ENCODE measurements at places on chromosomes 6 and 20. TPM values are rescaled to one million over a fixed set of nuclear protein-coding genes. Genes with fewer than 3 reads are reported as not detected.

The CST2 gene
- not detected for total RNA-seq

The SCRT2 gene
- not detected for total RNA-seq

The BTN1A1 gene
- total RNA-seq: not detected

The PM20D2 gene
- total RNA-seq: 23.7 TPM

The CCN5 gene
- total RNA-seq: 652 TPM

The CAGE1 gene
- not detected for total RNA-seq

The IL22RA2 gene
- not detected for total RNA-seq

The OXT gene
- not detected for total RNA-seq

The FIG4 gene
- 49.5 TPM for total RNA-seq

The RAB44 gene
- 0.27 TPM for total RNA-seq

The SYNDIG1 gene
- 5.4 TPM for total RNA-seq

The MAFB gene
- 75.0 TPM for total RNA-seq

- no peaks in the 10 kb centered on the region for H3K27me3 ChIP-seq
- no peak for DNase-seq
- H3K36me3 ChIP-seq: no peaks in the 10 kb centered on the region
- no peaks in the 10 kb centered on the region for H3K4me1 ChIP-seq
Measured at GRCh38 chr20:8509809-8510208, 377.7 kb downstream of the PLCB1 start.

GRCh38 chr6:18154507-18155149 lies at the start of gene TPMT:
Gene TPMT, minus strand, starts transcription at chr6:18155077. Its CDS starts 5,950 bp downstream, at chr6:18149127.
- H3K36me3 ChIP-seq: no peaks in the 10 kb centered on the region
- no peaks in the 10 kb centered on the region for H3K27me3 ChIP-seq
- no peak for DNase-seq
- peak within 1 kb of the TSS; percentile 76 for H3K27ac ChIP-seq

- no peak overlapping the region for H3K27ac ChIP-seq
- no peaks in the 10 kb centered on the region for H3K27me3 ChIP-seq
- DNase-seq: no peak
- H3K4me1 ChIP-seq: no peaks in the 10 kb centered on the region
- H3K36me3 ChIP-seq: no peaks in the 10 kb centered on the region
- no peak overlapping the region for H3K4me3 ChIP-seq
Measured at GRCh38 chr6:6611486-6611885, 23.0 kb downstream of the LY86 start.

GRCh38 chr20:11832851-11833250 lies 84.8 kb upstream of the BTBD3 start:
- no peaks in the 10 kb centered on the region for H3K4me1 ChIP-seq
- DNase-seq: no peak
- H3K4me3 ChIP-seq: no peak overlapping the region
- no peaks in the 10 kb centered on the region for H3K27me3 ChIP-seq
- no peaks in the 10 kb centered on the region for H3K36me3 ChIP-seq
- H3K27ac ChIP-seq: no peak overlapping the region

GRCh38 chr6:157267654-157268053 lies 55.7 kb downstream of the TMEM242 start:
- no peak for DNase-seq
- no peaks in the 10 kb centered on the region for H3K27me3 ChIP-seq
- peak overlapping the region; percentile 84 for H3K27ac ChIP-seq
- H3K4me1 ChIP-seq: peaks cover 20% of the 10 kb centered on the region
- H3K36me3 ChIP-seq: no peaks in the 10 kb centered on the region
- H3K4me3 ChIP-seq: no peak overlapping the region

DNA sequence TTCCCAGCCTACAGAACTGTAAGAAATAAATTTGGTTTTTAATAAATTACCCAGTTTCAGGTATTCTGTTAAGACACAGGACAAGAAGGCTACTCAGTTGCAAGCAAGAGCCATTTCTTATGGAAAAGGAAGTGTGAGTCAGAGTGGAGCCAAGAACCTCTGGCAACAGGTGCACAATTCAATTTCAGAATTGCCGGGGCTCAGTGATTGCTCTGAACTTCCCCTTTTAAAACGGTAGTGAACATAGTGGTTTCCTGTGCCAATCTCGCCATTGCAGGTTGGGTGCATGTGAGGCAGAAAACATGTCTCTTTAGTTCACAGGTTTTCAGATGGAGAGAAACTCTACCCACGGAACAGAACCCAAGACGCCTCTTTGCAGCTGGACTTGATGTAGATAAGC lies 16.4 kb downstream of the PIGT start:
- peaks cover 4% of the 10 kb centered on the region for H3K36me3 ChIP-seq
- no peaks in the 10 kb centered on the region for H3K27me3 ChIP-seq
- DNase-seq: no peak
- no peaks in the 10 kb centered on the region for H3K4me1 ChIP-seq

- DNase-seq: no peak
- no peak overlapping the region for H3K4me3 ChIP-seq
- no peaks in the 10 kb centered on the region for H3K27me3 ChIP-seq
- no peak overlapping the region for H3K27ac ChIP-seq
- no peaks in the 10 kb centered on the region for H3K36me3 ChIP-seq
Measured at GRCh38 chr20:48482790-48483189, 345.0 kb downstream of the PREX1 start.

GRCh38 chr6:124854338-124854922 lies 107.8 kb upstream of the RNF217 start:
- H3K36me3 ChIP-seq: no peaks in the 10 kb centered on the region
- H3K27me3 ChIP-seq: no peaks in the 10 kb centered on the region
- H3K4me1 ChIP-seq: no peaks in the 10 kb centered on the region
- H3K4me3 ChIP-seq: no peak overlapping the region

DNA sequence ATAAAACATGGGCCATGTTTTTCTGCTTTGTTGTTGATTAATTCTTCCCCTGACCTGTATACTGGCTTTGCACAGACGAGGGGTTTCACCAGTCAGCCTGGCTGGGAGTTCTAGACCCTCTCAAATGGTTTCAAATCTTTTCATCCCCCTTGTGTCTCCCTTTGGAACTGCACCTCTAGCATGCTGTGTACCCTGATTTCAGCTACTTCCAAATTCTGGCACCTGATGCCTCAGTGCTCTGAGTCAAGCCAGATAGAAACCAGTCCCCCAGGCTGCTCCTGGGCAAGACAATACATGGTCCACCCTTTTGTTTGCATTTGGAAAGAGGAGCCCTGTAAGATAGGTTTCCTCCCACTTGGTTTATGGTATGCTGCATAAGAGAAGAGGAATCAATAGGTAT lies 290.2 kb downstream of the BTBD3 start:
- H3K4me3 ChIP-seq: no peak overlapping the region
- DNase-seq: no peak
- H3K36me3 ChIP-seq: no peaks in the 10 kb centered on the region

DNA sequence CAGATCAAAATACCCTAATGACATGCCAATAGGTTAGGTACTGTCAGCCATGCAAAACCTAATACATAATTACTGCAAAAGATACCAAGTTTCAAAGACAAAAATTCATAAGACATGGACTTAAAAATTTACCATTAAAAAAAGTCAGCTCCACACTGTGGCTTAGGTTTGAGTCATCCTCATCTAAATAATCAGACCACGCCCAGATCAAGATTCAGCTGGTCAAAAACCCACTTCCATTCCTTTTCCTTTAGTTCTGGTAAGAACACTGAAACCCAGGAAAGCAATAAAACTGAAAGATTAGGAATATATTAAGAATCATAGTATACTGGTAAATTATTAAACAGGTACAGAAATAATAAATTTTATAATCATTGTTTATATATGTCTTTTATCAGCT lies 81.0 kb upstream of the ASF1A start:
- H3K36me3 ChIP-seq: no peaks in the 10 kb centered on the region
- DNase-seq: no peak
- no peaks in the 10 kb centered on the region for H3K27me3 ChIP-seq
- H3K27ac ChIP-seq: no peak overlapping the region
- H3K4me3 ChIP-seq: no peak overlapping the region

DNA sequence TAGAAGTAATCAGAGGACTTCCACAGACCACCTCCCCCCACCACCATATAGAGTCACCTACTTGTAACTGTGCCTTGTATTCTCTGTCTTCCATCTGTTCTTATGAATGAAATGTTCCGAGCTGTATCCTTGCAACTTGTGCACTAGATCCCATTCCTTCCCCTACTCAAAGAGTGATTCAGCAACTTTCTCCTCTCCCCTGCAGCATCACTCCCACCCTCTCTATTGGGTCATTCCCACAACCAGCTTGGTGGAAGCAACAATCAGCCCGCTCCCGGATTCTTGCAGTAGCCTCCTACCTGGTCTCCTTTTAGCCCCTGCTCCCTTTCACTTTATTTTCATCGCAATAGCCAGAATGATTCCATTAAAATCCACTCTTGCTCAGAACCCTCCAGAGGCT lies 34.9 kb upstream of the REV3L start:
- H3K27ac ChIP-seq: no peak overlapping the region
- no peaks in the 10 kb centered on the region for H3K4me1 ChIP-seq
- no peak overlapping the region for H3K4me3 ChIP-seq
- DNase-seq: no peak

DNA sequence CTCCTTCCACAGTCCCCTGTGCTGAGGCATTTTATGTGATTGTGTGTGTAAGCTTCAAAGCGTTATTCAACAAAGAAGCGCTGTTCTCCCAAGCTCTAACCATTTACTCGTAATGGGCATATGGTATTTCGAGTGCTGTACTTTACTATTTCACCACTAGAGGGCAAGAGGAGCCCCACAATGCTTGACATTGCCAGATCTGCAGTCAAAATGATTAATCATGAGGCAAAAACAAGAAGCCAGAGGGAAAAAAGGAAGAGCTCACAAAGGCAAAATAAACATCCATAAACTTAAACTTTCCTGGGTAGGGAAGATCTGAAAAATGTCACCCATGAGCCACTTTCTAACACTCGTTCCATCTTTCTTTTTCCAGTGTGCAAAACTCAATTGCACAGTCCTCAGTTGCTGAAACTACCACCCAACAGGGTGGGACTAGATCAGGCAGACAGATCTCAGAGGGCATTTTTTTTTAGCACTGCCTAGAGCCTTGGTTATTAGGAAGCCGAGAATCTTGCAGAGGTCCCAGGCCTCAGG lies 215.0 kb upstream of the PLCB4 start:
- peak overlapping the region; percentile 41 for H3K4me3 ChIP-seq
- H3K27me3 ChIP-seq: no peaks in the 10 kb centered on the region
- H3K4me1 ChIP-seq: peaks cover 13% of the 10 kb centered on the region
- no peak for DNase-seq
- H3K27ac ChIP-seq: peak overlapping the region; percentile 43

DNA sequence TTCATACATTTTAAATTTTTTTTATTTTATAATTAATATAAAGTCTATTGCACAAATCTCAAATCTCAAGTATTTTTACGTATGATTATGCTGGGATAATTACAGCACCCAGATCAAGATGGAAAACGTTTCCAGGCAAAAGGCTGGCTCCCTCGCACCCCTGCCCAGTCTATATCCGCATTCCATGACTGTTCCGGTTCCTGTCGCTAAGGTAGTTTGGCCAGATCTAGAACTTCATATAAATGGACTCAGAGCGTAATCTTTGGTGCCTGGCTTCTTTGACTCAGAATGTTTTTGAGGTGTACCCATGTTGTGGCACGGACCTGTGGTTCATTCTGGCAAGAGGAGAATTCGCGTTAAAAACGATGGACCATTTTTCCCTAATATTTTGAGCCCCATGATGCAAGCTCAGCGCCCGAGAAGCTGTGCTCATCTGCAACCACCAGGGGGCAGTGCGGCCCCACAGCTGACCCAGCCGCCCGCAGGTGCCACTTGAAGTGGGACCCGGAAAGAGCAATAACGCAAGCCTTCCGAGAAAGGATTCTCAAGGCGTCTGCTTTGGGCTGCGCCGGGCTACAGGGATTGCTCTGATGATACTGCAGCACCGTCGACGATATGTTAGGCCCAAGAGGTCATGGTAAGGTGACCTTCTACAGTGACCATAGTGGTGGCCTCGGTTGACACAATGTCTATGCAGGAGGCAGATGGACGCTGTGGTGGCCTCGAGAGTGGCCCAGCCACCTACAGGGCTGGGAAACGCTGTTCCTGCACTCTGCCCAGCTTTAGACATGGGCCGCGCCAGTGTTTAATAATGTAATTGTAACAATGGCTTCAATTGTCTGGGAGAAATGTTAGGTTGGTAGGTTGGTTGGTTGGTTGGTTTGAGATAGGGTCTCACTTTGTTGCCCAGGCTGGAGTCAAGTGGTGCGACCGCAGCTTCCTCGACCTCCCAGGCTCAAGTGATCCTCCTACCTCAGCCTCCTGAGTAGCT lies 160.1 kb downstream of the ZMYND8 start:
- H3K27me3 ChIP-seq: no peaks in the 10 kb centered on the region
- peak overlapping the region; percentile 63 for H3K4me3 ChIP-seq
- H3K27ac ChIP-seq: no peak overlapping the region
- no peaks in the 10 kb centered on the region for H3K36me3 ChIP-seq
- DNase-seq: no peak

GRCh38 chr6:81818901-81819361 lies 66.5 kb upstream of the TENT5A start:
- H3K4me3 ChIP-seq: no peak overlapping the region
- no peaks in the 10 kb centered on the region for H3K27me3 ChIP-seq
- no peak overlapping the region for H3K27ac ChIP-seq
- H3K4me1 ChIP-seq: no peaks in the 10 kb centered on the region

- H3K4me3 ChIP-seq: no peak overlapping the region
- DNase-seq: no peak
- no peak overlapping the region for H3K27ac ChIP-seq
- no peaks in the 10 kb centered on the region for H3K27me3 ChIP-seq
Measured at GRCh38 chr6:11491596-11492463, 45.7 kb upstream of the TMEM170B start.

DNA sequence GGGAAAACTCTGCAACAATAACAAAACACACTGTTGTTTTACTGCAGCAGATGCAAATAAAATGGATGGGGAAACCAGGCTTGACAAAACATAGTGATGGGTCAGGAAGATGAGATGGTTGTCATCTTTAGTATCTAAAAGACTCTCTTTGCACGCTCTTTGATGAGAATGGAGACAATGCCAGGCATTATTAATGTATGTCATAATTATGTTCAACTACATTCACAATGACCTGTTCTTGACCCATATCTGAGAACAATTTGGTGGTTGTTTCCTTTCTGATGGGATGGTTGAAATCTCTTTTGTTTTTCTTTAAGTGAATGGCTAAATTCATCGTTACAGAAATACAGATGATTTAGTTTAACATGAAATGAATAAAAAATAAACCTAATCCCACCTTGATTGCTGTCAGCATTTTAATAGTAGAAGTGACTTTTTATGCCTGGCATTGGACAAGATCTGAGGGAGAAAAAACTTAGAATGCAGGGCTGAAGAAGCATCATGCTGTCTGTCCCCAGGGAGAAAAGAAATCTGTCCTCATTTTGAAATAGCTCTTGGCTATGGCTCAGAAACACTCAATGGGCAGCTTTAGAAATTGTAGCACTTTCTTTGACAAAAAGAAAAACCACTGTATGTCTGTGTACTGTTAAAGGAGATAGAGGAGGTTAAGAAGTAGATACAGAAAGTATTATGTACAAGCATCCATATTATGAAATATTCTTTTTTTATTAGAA lies 12.4 kb upstream of the GRIK2 start:
- no peak overlapping the region for H3K4me3 ChIP-seq
- no peaks in the 10 kb centered on the region for H3K4me1 ChIP-seq
- H3K27me3 ChIP-seq: no peaks in the 10 kb centered on the region
